Myocyte (in vitro differentiated cells): ENCODE measurements at places on chromosomes 3 and 15.

DNA sequence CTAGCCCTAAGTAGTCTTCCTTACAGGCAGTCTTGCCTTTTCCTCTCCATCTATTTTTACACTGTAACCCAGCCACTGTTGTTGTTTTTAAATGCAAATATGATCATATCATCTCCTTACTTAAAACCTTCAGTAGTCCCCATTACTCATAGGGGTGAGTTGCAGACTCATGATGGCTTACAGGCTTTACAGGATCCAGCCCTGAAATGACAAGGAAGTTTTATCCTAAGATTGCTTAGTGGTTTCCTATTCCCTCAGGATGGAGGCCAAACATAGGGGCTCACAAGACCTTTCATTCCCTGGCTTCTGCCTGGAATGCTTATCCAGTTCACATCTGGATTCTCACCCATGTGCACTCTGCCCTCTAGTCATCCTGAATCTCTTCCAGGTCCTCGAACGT, 27.7 kb upstream of the PCOLCE2 start:
- DNase-seq = no peak

- DNase-seq = no peak
Observed at GRCh38 chr3:12132881-12133280, 25.8 kb downstream of the TIMP4 start.

- no peak for DNase-seq
Observed at GRCh38 chr3:12125772-12126171, 32.9 kb downstream of the TIMP4 start.

DNA sequence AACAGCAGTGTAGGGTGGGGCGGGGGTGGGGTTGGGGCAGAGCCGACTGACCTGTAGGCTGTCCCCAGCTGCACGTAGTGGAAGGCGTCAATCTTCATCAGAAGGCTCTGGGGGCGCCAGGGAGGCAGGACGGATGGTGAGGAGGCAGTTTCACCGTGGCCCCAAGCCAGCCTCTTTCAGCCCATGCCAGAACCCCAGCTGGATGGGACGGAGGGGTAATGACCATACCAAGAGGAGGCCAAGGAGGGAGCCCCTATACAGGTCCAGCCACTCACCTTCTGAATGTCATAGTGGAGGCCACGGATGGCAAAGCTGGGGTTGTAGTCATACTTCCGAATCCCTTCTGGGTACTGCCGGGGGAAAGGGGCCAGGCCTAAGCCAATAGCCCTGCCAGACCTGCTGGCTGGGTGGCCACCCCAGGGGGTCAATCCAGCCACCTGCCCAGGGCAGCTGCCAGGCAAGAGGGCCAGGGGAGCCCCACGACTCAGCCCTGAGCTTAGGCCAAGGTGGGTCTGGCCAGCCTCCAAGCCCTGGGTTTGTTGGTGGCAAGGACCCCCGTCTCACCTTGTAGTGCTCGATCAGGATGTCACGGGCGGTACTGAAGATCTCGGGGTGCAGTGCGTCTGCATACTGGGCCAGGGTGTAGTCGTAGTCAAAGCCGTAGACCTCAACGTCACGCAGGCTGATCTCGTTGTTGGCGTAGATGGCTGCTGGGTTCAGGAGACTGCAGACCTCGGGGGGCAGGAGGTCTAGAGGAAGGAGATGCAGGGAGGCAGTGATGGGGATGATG, 4.9 kb downstream of the NT5DC2 start:
- DNase-seq = no peak

- DNase-seq = no peak
Observed at GRCh38 chr3:12782172-12782815, 14.2 kb upstream of the CAND2 start.

GRCh38 chr15:76904461-76905012, 603 bp downstream of the SCAPER start:
- peak; percentile 65 for DNase-seq

GRCh38 chr15:98440917-98441316, 207.4 kb upstream of the IGF1R start:
- no peak for DNase-seq

- DNase-seq = peak; percentile 81
Observed at GRCh38 chr3:39098473-39099000, 8.9 kb downstream of the GORASP1 start.

DNA sequence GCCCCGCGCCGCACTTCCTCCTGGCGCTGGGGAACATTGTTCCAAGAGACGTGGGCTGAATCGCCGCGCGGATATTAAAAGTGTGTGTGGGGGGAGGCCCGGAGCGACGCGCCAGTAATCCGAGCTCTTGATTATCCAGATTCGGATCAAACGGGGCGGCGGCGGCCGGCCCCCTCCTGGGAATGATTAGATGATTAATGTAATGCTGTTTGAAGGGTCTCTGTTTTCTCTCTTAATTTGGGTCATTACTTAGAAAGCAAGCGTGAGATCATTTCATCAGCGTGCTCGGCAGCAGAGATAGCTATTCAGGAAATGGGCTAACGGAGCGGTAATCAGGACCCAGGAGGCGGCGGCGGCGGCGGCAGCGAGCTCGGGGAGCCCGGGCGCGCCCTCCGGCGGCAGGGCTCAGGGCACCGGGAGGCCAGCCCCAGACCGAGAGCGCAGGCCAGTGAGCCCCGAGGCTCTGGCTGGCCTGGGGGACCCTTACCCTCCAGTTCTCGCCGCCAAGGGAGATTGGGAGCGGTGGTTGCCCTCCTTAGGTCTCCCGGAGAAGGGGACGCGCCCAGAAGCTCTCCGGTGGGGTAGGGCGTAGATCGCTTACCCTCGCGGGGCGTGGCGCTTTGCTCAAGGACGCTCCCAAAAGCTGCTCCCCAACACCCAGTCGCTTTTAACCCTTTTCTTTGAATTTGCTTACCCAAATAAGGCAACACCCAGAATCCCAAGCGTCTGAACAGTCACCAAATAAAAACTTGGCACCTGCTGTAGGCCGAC, 4.5 kb downstream of the FEZF2 start:
- DNase-seq = no peak

DNA sequence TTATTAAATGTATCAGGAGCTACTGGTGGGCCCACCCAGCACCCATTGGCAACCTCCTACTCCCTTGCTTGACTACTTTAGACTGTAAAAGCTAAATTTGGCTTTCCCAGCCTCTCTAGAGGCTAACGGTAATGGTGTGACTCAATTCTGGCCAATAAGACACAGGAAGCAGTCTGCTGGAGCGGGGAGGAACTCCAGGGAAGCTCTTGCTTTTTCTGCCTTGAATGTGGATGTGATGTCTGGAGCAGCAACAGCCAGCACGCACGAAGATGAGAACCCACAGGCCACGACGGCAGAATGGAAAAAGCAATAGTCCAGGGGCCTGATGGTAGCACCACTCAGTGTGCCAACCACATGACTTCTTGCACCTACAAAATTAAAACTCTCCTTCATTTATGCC, 39.9 kb downstream of the RAB6B start:
- no peak for DNase-seq

- DNase-seq = no peak
Observed at GRCh38 chr15:55289011-55289745, 435 bp downstream of the RAB27A start.

DNA sequence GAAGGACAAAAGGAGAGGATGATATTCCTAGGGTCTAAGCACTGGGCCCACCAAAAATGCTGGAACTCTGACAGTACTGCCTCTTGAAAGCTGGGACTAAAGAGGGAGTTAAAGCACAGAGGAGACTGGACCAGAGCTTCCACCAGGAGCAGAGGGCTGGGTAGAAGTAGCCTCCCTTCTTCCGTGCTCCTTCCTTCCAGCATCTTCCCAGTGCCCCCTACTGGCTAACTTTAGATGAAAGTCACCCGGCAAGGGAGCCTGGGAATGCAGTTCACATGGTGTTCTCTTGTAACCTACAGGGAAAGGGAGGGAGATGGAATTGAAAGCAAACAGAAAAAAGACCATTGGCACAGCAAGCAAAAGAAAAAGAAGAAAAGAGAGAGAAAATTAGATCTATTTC, 106.1 kb upstream of the COL8A1 start:
- peak; percentile 62 for DNase-seq

DNA sequence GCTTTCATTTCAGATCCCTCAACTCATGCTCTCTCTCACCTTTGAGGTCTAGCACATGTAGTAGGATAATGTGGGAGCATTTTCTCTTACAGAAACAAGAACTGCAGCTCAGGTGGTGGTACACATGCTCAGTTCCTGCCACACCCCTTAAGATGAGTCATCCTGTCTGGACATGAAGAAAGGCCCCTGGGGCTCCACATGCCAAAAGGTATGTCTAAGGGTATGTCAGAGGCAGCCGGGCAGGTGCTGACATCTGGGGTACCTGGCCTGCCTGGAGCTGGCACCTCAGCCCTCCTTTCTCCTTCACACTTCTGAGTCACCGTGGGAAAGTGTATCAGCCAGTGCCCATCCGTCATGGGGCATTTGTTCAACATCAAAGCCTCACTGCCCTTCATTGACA, 209.9 kb downstream of the OCA2 start:
- DNase-seq = no peak

DNA sequence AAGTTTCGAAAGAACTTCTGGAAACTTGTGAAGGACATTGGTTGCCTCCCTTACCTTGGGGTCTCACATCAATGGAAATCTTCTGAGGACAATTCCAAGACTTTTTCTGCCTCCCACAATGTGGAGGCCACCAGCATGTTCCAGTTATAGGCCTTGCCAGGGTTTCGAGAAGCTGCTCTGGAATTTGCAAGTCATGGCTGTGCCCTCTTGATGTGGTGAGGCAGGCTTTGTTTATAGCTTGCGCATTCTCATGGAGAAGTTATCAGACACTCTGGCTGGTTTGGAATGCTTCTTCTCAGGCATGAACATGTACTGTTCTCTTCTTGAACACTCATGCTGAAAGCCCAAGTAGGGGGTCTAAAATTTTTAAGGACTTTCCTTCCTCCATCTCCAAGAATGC, 4.1 kb downstream of the CXCR6 start:
- DNase-seq = peak; percentile 61

- no peak for DNase-seq
Observed at GRCh38 chr15:43408789-43409188, 37.9 kb downstream of the TUBGCP4 start.
